Frontal cortex (tissue), 4 donors: ENCODE measurements at places on chromosomes 2 and 18. TPM values are rescaled to one million over a fixed set of nuclear protein-coding genes. Genes with fewer than 3 reads are reported as not detected.

GPR75 gene
- 18.3 TPM for total RNA-seq

- no peak for DNase-seq
Measured at GRCh38 chr18:61556862-61557261, 223.6 kb downstream of the CDH20 start.

- no peak for DNase-seq
Measured at GRCh38 chr2:238020816-238021215, 40.0 kb upstream of the SCLY start.

AGXT gene
- total RNA-seq = not detected

CFAP210 gene
- 5.3 TPM for total RNA-seq

CCDC150 gene
- total RNA-seq = 4.5 TPM

ATF2 gene
- 141 TPM for total RNA-seq

- DNase-seq = no peak
Measured at GRCh38 chr2:27117995-27118524, 868 bp downstream of the CGREF1 start.

DNA sequence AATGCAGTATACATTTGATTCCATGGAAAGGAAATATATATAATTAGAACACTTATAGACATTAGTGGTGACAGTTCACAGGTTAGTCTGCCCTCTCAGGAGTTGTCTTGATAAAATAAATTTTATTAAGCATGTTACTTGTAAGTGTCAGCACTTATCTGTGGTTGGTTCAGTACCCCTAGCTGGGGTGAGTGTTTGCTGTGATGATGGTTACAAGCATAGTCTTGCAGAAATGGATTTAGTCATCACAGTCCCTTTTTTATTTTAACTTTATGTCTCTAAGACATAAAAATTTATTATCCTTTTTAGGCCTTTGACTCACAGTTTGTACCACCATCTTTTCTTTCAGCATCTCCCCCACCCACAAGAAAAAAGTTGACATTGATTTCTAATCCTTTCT is 52.1 kb downstream of the NCK2 start:
- no peak for DNase-seq

GRCh38 chr2:43826305-43827250 is 12.1 kb downstream of the ABCG5 start:
- DNase-seq = no peak

- DNase-seq = no peak
Measured at GRCh38 chr2:37843556-37843955, 81.5 kb upstream of the RMDN2 start.

GRCh38 chr2:197332641-197333040 is 22.1 kb upstream of the ANKRD44 start:
- no peak for DNase-seq

LOXL3 gene
- total RNA-seq = 14.3 TPM

GRCh38 chr18:80109676-80110078 is 615 bp downstream of the ADNP2 start:
- no peak for DNase-seq

DNA sequence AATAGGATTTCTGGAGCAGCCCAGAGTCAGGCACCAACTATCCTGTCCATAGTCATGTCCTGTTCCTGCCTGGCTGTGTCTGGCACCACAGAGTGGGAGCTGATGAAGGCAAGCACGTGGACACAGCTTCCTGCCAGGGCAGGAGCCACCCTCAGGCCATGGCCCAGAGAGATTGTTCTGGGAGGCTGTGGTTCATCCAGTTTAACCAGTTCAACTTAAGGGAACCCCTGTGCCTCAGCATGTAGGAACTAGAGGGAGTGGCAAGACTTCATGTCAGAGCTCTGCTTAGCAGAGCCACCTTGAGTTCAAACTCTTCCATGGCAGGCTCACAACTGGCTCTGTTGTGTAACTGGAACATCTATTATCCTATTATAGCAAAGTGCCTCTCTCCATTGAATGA is 73.2 kb upstream of the NCKAP5 start:
- DNase-seq = no peak

GRCh38 chr2:59333007-59333406 is 1091.9 kb upstream of the FANCL start:
- DNase-seq = no peak

DNA sequence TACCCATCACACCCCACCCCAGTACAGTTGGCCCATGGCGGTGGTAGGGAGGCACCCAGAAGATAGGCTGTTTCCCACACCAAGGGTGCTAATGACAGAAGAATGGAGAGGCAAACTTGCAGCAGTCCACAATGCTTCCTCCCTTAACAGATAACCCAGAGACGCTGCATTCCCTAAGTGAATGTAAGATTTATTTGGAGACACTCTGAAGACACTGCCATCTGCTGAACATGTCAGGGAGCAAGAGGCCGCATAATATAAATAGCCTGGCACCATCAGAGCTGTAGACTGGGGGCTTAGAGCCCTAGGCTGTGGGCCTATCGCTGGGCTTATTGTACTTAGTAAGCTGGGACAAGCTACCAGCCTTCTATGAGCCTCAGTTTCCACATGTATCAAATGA is 2.2 kb upstream of the IWS1 start:
- DNase-seq = no peak

- no peak for DNase-seq
Measured at GRCh38 chr2:218019411-218020060, 16.7 kb upstream of the TNS1 start.

DNA sequence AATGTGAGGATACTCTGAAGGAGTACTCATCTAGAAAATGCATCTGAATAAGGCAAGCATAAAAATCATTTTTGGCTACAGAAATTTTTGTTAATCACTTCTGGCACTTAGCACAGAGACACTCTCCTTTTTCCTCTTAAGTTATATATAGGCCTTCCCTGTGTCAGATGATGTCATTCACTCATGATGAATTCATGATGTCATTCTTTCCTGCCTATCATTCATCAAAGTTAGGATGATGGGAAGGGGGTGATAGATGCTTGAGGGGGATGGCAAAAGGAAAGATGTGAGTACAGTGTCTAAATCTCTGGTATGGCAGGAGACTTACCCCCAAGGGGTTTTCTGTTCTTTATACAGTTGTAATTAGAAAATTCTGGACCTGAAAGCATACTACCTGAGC is 42.0 kb downstream of the MAP3K20 start:
- no peak for DNase-seq

TCF4 gene
- total RNA-seq = 616 TPM

CD226 gene
- total RNA-seq = 0.82 TPM

DNA sequence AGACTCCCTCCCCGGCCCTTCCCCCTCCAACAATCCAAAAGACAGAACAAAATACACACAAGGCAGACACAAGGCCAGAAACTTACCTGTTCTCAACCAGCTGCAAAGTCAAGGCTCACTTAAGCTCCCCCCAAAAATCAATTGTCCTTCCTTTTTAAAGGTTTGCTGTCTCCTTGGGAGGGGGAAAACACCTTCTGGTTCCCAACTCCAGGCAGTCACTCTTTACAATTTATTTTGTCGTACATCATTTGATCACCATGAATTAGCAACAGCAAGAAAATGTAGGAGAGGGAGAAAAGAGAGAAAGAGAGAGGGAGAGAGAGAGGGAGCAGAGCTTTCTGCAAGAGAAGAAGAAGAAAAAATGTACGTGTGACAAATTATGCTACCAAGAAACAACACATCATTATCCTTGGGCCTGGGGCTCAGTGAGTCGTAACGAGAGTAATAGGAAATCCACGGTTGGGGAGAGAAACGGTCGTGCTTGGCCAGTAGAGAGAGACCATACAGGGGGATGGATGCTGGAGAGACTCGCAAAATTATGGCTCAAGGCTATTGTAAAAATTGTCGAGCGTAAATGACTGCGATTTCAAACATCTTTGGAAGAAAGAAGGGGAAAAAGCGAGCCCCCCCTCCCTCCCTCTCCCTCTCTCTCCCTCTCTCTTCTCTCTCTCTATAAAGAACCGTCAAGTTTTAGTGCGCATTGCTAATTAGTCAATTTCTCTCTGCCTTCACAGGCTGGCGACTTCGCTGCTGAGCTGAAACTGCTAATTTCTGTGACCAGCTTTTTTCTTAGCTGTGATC is at the start of gene KLHL14:
Gene KLHL14 (minus strand): TSS at position 443 of the 801 bp plus-strand sequence. CDS start 2,432 bp downstream, outside the sequence.
- no peak for DNase-seq

DNA sequence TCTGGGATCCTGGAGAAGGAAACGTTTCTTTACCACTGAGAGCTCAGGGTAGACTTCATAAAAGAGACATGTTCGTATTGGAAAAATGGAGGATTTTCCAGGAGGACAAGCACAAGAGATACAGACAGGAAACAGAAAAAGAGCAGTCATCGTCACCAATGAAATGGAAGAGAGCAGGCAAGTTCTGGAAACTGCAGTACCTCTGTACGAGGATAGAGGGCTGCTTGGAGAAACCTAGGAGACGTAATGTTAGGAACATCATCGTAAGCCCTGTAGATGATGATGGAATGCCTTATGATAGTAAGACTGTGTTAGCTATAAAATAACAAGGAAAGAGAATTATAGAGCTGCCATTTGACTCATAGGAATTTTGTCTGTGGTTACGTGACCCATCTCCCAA is 121.1 kb upstream of the KLHL14 start:
- no peak for DNase-seq

DNA sequence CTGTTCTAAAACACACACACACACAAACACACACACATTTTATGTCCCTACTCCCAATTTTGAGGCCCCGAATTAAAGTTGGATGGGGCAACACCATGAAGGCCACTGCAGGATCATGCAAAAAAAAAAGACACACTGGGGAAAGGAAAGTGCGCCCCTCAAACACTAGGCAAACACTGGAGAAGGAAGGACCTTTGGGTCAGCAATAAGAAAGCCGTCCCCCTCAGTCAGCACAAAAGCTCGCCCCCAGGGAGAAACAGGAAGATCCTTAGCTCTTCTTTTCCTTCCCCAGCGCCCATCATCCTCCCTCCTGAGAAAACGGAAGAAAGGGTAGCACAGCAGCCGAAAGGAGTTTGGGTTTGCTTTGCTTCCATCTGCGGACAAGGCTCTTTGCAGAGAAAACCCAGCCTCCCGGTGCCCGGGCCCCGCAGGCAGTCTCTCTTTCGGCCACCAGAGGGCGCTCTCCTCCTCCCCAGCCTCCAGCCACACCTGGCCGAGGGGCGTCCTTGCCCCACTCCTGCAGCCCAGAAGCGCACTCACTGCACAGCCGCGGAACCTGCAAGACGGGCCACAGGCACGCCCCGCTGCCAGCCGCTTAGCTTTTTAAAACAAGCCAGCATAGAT is 248.5 kb downstream of the CDH20 start:
- peak; percentile 76 for DNase-seq

DNA sequence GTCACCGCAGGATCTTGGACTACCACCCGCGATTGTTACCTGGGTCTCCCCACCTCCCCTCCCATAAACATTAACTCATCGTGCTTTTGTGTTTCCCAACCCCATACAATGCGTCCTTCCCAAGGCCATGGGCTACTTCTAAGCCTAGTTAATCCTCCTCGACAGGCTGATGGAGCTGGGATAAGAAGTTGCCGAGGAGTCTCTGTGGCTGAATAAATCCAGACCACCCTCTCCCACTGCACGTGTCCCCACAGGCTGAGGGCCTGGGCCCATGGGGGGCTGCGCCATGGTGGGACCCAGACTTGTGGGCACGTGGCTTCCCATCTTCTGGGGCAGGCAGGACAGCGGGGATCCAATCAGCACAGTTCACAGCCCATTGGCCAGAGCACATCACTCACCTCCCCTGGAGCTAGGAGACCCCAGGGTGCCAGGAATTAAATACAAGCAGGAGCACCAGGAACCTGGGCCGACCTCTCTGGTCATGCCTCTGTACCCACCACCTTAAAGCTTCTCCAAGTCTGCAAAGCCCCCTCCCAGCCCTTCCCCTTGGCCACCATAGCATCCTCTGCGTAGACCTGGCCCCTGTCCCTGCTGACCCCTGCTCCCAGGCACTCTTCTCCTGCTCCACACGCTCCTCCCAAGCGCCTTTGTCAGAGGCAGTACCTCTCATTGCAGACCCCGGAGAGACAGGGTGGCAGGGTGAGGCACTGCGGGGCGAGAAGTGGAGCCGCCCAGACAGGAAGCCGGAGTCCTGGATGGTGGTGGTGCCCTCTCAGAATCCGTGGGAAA is 51.0 kb upstream of the ID2 start:
- DNase-seq = no peak

MYCN gene
- total RNA-seq = 70.5 TPM

DNA sequence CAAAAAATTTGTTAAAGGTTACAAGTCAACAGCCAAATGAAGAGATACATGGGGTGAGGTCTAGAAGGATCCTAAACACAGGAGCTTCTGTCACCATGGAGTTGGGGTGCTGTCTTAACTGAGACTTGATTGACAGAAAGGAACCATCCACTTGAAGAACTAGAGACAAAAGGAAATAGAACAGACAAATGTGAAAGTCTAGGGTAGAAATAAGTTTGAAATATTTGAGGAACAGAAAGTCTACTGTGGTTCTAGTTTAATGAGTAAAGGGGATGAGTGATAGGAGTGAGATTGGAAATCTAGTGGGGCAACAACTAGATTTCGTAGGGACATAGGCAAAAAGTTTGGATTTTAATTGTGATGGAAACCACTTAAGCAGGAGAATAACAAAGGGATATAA is 18.7 kb downstream of the RBBP8 start:
- DNase-seq = no peak

EDAR gene
- total RNA-seq = under 0.01 TPM

DNA sequence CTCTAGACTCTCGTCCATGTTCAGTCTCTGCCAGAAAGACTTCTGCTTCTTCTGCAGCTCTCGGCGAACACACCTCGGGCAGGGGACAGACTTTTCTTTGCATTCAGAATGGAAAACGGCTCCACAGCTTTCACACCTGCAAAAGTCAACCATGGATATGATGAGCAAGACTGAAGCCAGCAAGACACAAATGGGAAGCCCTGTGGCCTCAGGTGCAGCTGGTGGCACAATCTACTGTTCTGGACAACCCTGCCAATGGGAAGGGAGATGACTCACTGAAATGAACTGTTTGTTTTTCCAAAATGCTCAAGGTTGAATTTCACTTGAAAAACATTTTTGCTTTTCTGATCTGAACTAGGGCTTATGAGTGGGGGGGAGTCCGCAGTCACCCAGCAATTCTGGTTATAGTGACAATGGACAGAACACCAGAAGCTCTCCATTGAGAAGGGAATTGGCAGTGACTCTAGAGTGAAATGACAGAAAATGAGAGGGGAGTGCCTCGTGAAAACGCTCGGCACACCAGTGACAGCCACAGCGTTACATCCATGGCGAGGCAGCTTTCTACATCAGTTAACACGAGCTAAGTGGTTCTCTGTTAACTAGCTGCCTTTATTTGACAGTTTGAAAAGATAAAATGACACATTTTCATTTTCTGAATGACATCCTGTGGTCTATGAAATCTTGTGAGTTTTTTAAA is 58.8 kb upstream of the FZD5 start:
- no peak for DNase-seq

- no peak for DNase-seq
Measured at GRCh38 chr2:200649724-200650123, 63.9 kb downstream of the AOX1 start.

UGP2 gene
- 70.5 TPM for total RNA-seq

SLC38A11 gene
- total RNA-seq = 2.4 TPM
